ENCODE measurements at places on chromosomes 1 and 21. TPM values are rescaled to one million over a fixed set of nuclear protein-coding genes. Genes with fewer than 3 reads are reported as not detected.

GRCh38 chr1:223609977-223610376 is 55.5 kb downstream of the CAPN8 start:
- DNase-seq, result no peak

DNA sequence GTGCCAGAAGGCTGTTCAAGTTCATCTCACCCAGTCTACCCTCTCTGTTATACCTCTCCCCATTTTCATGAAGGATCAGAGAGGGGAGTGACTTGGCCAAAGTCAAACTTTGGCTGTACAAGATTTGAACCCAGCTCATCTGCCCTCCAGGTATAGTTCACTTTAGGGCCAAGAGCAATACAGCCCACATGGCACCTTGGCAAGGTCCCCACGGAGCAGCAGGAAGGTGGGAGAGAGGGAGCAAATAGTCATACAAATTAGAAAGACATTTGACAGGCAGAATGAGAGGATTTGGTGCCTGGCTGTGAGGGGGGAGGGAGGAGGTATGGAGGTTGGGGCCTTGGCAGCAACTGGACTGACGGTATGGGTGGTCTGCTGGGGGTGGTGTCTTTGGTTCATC is 1.0 kb downstream of the HPCAL4 start:
- no peak for DNase-seq

GRCh38 chr1:89723863-89724262 is 90.9 kb downstream of the LRRC8C start:
- DNase-seq, result no peak

- peak; percentile 85 for DNase-seq
These were observed 5.3 kb upstream of the TUFT1 start for GRCh38 chr1:151534662-151535278.

DNA sequence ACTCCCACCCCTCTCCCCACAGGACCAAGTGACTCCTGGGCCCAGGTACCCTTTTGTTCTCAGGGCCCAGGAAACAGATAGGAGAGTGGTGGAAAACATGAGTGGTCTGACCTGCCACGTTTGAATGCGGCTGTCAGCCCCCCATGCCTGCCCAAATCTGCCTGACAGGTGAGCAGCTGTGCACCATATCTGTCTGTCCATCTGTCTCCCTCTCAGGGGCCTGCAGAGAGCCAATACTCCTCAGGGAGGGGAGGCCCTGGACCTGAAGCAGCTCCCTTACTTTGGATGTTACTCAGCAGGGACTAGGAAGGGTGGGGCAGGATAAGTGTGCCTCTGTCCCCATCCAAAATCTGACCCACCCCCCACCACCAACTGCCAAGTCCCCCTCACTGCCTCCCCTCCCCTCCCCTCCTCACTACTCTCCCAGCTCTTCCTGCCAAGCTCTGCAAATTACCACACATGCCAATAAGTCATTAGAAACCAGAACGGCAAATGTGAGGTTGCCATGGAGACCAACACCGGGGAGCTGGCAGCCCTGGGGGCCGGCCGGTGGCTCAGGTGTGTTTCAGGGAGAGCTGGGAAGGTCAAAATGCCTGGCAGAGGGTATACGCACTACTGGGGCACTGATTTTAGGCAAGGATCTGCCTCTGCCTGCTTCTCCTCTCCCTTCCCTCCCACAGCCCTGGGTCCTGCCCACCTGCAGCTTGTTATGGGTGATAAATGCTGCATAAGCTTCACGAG is 11.5 kb downstream of the LRRN2 start:
- peak; percentile 67 for DNase-seq

- DNase-seq, result no peak
These were observed 50.8 kb downstream of the TGFB2 start for GRCh38 chr1:218395916-218396315.

- DNase-seq, result peak; percentile 5
These were observed 2.4 kb downstream of the MCL1 start for GRCh38 chr1:150576794-150577556.

DNA sequence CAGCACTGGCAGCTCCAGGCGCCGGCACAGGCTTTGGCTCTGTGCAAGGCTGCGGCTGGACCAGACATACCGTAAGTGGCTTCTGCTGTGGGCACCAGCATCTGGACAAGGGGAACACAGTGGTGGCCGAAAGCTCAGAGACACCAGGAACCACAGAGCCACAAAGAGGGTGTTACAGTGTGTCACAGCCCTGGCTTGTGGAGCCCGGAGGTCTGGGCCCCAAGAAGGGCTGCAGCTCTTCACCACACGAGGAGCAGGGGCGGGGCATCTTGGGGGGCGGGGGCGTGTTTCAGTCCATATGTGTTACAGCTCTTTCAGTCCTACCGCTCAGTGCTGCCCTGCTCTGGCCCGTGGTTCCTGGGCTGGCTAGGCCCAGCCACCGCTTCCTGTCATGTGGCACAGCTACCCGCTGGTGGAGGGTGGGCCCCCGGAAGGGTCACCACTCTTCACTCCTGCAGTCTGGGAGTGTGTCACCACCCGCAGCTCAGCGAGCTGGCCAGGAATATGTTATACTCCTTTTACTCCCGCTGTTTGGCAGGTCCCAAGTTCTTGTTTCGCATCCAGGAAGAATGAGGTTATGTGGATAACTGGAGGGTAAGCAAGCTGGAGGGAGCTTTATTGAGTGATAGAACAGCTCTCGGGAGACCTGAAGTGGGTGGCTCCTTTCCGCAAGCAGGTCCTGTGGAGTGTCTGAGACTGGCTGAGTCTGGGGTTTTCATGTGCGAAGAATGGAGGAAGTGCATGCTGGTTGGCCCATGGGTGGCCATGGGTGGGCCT is 3.3 kb upstream of the LSM10 start:
- peak; percentile 87 for DNase-seq

GRCh38 chr1:162310337-162310736 is 66.3 kb downstream of the SPATA46 start:
- no peak for DNase-seq

DNA sequence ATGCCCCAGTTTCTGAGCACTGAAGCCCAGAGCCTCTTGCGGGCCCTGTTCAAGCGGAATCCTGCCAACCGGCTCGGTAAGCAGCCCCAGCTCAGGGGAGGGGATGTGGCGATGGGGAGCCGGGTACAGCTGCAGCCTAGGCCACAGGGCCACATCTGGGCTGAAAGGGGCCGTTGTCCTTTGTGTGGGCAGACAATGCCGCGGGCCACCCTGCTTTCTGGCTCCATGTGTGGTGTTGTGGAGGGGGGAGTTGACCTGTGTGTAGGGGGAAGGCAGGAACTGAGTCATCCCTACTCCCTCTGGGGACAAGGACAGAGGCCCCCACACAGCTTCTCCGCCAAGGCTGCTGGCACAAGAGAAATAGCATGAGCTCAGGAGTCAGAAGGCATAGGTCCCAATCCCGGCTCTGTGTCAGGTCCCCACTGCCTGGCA is 26.0 kb downstream of the RPS6KA1 start:
- no peak for DNase-seq

DNA sequence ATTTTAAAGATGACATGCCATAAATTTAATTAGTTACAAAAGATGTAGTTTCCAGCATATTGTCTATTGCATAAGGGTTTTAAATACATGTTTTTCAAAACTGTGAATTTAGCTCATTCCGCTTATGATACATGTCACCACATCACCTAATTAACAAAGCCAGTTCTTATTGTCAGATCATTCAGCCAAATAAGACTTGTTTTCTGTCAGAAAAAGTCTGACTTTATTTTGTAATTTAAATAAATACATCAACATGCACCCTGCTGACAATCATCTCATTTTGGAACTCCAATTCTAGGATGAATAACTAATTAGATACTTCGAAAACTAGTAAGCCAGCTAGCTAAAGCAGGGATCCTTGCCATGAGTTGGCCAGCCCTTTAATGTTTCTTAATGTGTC is 110.9 kb upstream of the APP start:
- no peak for DNase-seq

DNA sequence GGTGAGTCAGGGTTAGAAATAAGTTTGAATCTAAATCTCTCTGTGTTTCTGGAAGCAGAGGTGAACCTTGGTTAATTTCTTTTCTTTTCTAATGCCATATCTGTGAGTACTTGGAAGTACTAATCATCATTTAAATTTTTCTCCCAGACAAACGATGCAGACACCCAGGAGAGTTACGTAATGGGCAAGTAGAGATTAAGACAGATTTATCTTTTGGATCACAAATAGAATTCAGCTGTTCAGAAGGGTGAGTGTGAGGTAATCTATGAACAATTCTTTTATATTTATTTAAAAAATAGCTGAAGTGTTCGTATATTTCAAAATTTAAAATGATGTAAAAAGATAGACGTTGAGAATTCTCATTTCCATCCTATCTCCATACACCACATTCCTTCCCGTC is 11.2 kb downstream of the C4BPA start:
- no peak for DNase-seq

DNA sequence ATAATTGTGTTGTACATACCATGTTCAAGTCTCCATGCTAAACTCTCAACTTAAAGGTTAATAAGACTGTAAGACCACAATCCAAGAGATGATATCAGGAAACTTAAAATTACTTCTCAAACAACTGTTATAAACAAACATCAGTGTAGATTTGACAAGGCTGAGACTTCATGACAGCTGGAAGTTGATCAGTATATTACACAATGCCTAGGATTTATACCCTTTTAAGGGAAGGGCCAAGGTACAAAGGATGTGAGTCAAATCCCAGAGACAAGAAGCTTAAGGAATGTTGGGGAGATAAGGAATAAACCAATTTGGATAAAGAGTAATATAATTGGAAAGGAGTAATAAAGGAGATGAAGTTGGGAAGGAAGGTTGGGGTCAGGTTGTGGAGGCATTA is 98.8 kb downstream of the LBR start:
- DNase-seq, result no peak

- DNase-seq, result no peak
These were observed 39.3 kb downstream of the MAGI3 start for GRCh38 chr1:113429461-113430153.

GRCh38 chr1:81414488-81415015 is 386.2 kb upstream of the ADGRL2 start:
- peak; percentile 83 for DNase-seq

DNA sequence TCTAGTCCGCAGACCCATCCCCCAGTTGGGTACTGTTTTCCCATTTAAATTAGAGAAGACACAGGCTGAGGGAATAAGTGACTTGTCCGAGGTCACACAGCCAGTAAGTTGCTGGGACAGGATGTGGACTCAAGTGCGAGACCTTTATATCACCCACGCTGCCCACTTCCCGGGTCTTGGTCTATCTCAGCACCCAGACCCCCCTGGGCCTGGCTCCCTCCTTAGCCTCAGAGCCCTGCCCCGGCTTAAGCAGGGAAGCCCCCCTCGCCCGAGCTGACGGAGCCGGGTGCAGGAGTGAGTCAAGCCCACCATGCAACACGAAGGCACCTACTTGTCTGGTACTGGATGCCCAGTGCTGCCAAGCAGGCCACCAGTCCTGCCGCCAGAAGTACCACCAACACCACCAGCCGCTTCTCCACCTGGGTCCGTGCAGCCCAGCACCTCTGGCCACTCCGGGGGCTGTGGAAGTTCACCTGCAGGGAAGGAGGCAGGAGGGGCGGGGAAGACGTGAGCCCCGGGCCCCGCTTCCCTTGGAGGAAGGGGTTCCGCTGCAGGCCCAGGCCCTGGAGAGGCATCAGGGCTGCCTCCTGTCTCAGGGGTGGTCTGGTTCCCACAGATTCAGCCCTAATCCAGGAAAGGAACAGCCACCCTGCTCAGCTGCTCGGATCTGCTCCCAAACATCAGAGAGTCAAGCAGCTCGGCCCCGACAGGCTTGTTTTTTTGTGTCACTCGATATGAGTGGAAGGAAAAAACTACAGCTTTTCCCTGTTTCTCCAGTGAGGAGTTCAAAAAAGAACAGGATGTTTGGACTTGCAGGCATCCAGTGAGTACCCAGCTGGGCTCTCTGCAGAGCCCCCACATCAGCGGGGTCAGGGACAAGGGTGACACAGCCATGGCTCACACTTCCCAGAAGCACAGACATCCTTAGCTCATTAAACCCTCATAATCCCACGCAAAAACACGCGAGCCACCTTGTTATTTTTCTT is 11.1 kb downstream of the ECE1 start:
- DNase-seq, result no peak

GRCh38 chr1:36728846-36729245 is 246.1 kb upstream of the CSF3R start:
- DNase-seq, result no peak

- DNase-seq, result no peak
These were observed 20.6 kb downstream of the RUNX1 start for GRCh38 chr21:35028451-35028978.

DNA sequence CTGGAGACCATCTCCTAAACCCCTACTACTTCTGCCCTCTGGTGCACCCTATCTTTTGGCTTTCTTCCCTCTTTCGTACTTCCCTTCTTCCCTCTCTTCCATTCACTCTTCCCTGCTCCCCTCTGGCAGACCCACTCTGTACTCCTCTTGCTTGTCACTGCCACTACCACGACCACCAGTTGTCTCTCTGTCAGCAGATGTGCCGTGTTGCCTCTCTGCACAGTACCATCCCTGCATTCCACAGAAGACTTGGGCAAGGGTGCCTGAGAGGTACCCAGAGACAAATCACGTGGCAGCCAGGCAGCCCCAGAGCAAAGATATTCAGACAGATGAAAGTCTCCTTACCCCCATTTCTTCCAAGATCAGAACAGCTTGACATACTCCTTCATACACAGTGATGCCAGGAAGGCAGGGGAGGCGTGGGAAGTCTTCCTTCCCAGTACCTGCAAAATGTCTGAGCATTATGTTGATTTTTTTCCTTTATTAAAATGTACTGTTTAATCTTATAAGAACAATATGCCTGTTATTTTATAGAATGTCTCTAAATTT is 15.0 kb downstream of the CAMSAP2 start:
- DNase-seq, result no peak

DNA sequence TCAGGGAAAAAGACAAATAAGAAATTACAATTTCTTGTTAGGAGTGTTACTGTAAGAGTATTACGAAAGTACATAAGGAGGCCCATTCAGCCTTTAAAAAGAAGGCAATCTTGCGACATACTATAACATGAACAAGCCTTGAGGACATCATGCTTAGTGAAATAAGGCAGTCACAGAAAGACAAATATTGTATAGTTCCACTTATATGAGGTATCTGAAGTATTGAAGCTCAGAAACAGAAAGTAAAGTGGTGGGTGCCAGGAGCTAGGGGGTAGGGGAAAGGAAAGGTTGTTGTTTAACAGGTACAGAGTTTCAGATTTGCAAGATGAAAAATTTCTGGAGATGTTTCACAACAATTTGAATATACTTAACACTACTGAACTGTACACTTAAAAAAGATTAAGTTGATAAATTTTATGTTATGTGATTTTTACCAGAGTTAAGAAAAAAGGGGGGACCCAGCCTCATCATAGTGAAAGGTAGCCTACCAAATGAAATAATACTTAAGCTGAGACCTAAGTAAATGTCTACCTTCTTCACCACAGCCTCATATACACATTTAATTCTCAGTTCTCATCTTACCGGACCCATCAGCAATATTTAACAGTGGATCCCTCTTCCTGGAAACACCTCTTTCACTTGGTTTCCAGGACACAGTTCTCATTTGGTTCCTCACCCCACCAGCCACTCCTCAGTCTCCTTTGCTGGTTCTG is 19.5 kb downstream of the USP24 start:
- DNase-seq, result no peak

Gene PTPN22
- total RNA-seq, result not detected

Gene SMCP
- not detected for total RNA-seq

Gene KRTAP10-4
- not detected for total RNA-seq

Gene GUCA2A
- total RNA-seq, result not detected

Gene PCAT6
- 7.2 TPM for total RNA-seq

Gene FALEC
- not detected for total RNA-seq

Gene MARK1
- total RNA-seq, result 13.6 TPM

Gene CCDC185
- 0.56 TPM for total RNA-seq

Gene PRMT6
- 46.6 TPM for total RNA-seq

Gene TMPRSS15
- total RNA-seq, result not detected

Gene IGSF5
- 10.1 TPM for total RNA-seq

Gene CC2D1B
- 13.1 TPM for total RNA-seq

All from GM23338 (cell line).